Stromal cell of bone marrow (primary cell): ENCODE measurements at places on chromosomes 13 and 19.

GRCh38 chr13:111652676-111653075, 332.2 kb downstream of the TEX29 start:
- DNase-seq, result no peak

GRCh38 chr19:39200066-39200802, 3.5 kb downstream of the NCCRP1 start:
- DNase-seq, result no peak

GRCh38 chr19:6038634-6039405, 60.9 kb upstream of the RANBP3 start:
- no peak for DNase-seq

GRCh38 chr13:47955836-47956235, 45.2 kb downstream of the SUCLA2 start:
- no peak for DNase-seq

DNA sequence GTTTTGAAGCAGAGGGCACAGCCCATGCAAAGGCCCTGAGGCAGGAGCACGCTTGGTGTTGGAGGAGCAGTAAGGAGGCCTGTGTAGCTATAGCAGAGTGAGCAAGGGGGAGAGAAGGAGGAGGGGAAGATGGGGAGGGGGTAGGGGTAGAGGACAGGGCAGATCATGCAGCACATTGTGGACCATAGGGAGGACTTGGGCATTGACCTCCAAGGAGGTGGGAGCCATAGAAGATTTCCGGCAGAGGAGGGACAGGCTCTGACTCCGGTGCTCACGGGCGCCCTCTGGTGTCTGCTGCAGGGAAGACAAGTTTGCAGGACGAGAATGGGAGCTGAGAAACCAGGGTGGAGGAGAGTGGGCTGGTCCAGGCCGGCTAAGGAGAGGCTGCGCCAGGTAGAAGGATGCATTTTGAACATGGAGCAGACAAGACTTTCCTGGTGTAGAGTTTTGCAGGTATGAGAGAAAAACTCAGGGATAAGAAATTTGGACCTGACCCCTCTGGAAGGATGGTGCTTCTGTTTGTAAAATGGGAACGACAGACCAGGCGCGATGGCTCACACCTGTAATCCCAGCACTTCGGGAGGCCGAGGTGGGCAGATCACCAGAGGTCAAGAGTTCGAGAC, 13.7 kb upstream of the CREB3L3 start:
- DNase-seq, result peak; percentile 25

- peak; percentile 67 for DNase-seq
Observed at GRCh38 chr19:46478356-46478986, 7.1 kb upstream of the PNMA8A start.

- DNase-seq, result no peak
Observed at GRCh38 chr13:39811696-39812095, 156.2 kb downstream of the COG6 start.

GRCh38 chr13:107835339-107836018, 379.9 kb downstream of the LIG4 start:
- DNase-seq, result no peak

DNA sequence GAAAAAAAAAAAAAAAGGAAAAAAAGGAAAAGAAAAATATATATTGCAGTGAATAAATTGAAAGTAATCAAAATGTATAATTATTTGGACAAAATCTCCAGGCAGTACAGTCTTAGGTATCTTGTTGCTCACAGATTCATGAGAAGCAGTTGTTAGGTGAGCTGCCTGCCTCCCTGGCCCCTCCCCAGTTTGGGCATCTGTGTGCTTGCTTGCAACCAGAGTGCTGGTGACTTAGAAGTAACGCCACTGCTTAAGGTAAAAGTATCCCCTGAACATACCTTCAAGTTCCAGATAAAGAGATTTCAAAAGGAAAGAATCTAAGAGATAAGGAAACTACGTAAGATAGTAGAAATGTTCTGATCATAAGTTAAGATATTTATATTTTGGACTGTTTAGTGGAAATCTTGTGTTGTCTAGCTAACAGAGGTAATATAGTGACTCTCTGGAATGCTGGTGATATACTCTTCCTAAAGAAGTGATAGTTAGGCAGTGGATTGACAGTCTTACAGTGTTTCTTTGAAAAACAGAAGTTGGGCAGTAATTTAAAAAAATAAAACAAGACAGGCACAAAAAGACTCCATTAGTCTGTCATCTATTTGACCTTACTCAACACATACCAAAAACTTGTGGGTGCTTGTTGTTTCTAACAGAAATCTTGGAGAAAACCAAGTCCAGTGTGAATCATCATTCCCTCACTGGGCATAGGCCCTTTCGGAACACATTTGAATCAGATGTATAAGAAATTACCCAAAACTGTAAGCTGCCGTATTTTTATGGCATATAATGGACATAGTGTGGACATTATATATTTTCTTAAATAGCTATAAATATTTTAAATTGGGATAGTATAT, 38.3 kb upstream of the KCTD4 start:
- DNase-seq, result peak; percentile 59

DNA sequence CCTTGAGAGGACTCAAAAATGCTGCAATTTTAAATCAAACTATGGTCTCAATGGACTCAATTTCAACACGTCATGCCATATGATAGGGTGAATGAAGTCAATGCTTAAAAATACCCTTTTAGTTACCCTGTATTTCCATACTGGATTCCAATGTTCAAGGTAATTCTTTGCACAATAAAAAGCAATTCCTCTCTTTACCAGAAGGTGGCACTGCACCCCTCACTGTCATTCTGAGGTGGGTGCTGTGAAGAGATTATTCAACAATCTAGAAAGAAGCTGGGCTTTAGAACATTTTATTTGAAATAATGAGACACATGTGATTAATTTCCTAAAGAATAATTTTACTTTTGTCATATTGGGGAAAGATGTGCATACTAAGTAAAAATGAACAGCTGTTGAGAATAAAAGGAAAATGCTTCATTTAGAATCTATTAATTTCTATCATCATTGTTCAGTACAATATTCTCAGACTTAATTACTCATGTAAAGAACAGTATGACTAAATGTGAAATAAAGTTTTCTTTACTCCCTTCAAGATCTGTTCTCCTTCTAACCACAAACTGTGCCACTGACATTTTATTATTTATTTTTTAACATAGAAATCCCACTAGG, 789.1 kb downstream of the GPC5 start:
- peak; percentile 12 for DNase-seq
